ENCODE measurements at places on chromosomes 5 and 9.

GRCh38 chr5:95620870-95621838 is 1.3 kb downstream of the GPR150 start:
- DNase-seq: peak; percentile 26

GRCh38 chr5:141529002-141529401 is 40.1 kb downstream of the PCDHGC5 start:
- DNase-seq: no peak

GRCh38 chr9:114465906-114466900 is 39.1 kb downstream of the WHRN start:
- no peak for DNase-seq

DNA sequence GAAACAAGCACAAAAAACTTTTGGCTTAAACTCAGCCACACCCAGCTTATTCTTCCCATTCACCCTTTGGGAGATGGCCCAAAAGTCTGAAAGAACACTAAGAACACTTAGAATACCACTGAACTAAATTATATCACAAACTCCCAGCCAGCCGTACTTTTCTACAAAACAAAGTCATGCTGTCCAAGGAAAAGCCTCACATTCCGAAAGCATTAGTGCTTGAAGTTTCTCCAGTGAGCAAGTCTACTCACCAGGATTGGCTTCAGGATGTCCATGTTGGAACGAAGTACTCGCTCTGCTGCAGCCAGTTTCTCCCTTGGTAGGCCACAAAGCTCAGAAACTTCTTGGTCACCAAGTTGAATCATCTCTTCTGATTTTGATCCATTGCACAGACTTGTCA is 69.7 kb downstream of the ABCA1 start:
- no peak for DNase-seq

- DNase-seq: no peak
These were observed 26.7 kb upstream of the IPPK start for GRCh38 chr9:92696619-92697018.
